SJCRH30 (cell line): ENCODE measurements at places on chromosomes 5 and 9.
A peak's percentile ranks its signal among the peaks of the same experiment; 100 is the strongest.

- DNase-seq = peak; percentile 85
These were observed 2.1 kb downstream of the MXD3 start for GRCh38 chr5:177309351-177310191.

- DNase-seq = peak; percentile 27
These were observed 77.8 kb upstream of the SPIN1 start for GRCh38 chr9:88310310-88310980.

DNA sequence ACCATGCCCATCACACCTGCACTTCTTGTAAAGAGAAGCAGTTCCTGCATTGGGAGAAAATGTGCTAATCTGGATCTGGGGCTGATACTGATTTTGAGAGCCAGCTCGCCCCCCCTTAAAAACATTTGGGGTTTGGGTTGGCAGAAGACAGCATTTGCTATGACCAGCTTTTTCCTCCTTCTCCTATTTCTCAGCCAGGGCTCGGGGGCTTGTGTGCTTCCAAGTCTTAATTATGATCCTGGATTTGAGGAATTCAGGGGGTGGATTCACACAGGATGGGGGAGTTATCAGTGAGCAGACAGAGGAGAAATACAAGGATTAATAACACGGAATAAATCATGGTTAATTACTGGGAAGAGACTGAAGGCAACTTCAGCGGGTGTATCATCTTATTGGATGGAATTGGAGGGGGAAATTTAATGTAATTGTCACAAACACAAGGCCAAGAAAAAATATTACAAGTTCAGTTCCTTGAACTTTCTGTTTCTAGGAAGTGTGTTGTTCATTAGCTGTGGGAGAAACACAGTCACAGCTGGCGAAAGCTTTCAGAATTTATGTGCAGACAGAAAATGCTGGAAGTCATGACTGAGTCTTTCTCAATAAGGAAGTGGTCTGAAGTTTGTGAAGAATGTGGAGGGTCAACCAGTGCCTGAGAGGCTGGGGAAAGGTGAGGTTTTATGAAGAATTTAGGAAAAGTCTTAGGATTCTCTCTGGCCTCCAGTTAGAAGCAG, 15.3 kb downstream of the C9orf152 start:
- DNase-seq = no peak

- DNase-seq = no peak
These were observed 126.4 kb downstream of the DOCK2 start for GRCh38 chr5:169763376-169764017.

DNA sequence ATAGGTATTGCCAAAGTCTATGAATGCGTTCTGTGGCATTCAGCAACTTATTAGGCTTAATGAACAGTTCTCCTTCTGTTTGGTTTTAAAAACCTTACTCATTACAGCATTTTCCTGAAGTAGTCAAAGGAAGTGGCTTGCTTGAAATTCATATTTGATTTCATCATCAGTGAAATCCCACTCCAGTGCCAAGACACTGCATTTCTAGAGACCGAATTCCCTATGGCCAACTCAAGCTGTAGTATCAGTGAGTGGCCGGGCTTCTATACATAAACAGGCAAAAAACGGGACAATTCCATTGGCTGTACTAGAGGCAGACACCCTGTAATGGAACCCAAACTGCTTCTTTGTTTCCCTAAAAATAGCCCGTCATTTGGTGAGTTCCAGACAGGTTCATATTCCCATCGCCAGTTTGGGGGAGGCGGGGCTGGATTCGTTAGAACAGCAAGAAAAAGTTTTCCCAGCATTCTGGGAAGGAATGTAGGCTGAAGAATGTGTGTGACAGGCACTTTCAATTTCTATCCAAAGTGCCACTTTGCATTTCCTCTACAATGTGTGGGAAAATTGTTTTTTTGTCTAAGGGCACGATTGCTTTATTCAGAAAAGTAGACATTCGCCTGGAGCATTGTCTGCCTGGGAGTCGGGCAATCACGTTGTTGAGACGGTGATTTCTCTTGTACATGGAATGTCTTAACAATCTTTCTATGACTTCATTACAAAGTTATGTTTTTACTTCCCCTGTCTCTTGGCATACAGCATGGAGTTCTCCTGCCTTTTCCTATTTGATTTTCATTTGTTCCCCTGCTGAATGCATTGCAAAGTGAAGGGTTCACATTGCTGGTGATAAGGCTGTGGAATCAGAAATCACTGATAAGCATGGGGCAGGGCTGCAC, 141.8 kb upstream of the MAST4 start:
- no peak for DNase-seq

DNA sequence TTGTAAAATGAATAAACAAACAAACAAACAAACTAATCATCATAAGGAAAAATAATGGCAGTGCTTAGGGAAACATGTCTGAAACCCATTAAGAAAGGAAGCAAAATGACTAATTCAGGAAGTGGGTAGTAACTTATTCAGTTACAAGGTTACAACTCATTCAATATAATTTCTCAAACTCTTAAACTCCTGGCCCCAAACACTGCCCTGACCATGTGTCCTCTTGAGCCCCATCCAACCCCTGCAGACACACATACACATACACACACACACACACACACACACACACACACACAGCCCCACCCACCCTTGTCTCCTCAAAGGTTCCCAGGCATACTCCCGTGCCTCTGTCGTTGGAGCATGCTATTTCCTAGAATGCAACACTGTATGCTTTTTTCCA, 193.9 kb downstream of the SEC61B start:
- DNase-seq = no peak

GRCh38 chr9:80144856-80145255, 573.1 kb downstream of the TLE4 start:
- no peak for DNase-seq

GRCh38 chr5:171920765-171921391, 85.6 kb downstream of the FBXW11 start:
- no peak for DNase-seq

- no peak for DNase-seq
These were observed 102.0 kb upstream of the TSLP start for GRCh38 chr5:110969502-110969901.

GRCh38 chr9:78559449-78559885, 262.5 kb downstream of the PSAT1 start:
- no peak for DNase-seq

GRCh38 chr5:80181618-80182211, 74.1 kb downstream of the SERINC5 start:
- no peak for DNase-seq

DNA sequence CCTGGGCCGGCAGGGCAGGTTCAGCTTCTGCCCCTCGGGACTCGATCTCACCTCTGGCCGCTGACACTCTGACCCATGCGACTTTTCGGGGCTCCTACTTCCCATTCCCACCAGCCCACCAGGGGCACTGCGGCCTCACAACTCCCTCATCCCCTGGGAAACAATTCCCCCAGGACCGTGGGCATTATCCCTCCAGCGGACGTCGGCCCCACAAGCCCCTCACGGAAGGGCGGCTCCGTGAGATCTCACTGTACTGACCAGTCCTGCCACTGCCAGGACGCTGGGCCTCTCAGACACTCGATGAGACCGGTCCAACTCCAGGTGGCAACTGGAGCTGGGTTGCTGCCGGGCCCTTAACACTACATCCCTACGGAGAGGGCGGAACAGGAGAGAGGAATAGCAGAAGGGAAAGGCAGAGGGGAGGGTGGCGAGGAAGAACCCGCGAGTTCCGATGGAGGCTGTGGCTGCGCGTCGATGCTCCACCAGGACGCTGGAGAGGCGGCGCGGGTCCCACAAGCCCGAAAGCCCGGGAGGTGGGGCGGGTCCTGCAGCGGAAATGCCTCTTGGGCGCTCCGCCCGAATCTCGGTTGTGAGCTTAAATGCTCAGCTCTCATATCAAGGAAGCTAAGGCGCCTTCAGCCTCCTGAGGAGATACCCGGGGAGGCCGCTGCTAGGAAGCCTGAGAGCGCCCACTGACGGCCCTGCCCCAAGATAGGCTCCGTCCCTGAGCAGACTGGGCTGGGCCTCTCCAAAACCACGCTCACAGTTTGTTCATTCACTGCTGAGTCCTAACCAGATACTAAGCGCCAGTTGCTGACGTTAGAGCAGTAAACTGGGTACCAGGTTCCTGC, 36.3 kb downstream of the VCP start:
- DNase-seq = no peak

- DNase-seq = no peak
These were observed 76.4 kb downstream of the MEGF10 start for GRCh38 chr5:127367029-127367428.

DNA sequence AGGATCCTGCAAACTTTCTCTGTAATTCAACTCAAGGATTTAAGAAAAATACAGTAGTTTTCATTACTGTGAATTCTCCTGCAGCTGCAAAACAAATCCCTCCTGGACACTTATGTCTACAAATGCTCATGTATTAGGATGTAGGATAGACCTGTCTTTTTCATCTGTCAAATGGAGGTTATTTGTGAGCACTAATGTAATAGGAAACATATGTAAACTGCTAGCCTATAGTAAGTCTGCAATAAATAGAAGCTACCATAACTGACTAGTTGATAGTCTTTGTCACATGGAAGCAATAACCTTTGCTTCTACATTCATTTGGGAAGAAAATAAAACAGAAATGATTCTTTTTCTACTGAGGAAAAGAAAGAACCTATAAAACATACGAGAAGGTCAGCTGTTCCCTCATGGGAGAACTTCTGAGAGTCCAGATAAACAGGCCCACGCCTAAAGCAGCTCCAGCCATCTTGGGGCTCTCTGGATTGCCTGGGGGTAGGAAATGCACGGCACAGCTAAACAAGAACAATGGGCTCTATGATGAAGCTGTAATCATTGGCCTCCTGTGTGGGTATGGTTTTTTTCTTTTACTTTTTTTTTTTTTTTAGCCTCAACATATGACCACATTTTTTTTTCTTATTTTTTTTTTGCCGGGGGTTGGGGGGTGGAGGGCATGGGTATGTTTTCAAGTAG, 6.2 kb downstream of the KCNV2 start:
- peak; percentile 91 for DNase-seq

DNA sequence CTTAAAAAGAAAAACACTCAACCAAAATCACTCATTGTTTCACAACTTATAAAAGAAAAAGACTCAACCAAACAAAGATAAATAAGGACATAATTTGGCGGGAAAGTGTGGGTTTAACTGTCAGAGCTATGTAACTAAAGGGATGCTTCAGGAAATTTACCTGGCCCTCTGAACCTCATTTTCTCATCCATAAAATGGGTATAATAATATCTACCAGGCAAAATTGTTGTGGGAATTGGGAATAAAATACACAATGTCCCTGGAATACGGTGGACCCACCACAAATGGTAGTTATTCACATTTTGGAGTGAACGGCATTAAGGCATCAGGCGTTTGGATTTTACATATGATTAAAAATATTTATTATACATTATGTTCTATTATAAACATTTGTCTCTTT, 228.5 kb upstream of the ANKRD55 start:
- DNase-seq = no peak

DNA sequence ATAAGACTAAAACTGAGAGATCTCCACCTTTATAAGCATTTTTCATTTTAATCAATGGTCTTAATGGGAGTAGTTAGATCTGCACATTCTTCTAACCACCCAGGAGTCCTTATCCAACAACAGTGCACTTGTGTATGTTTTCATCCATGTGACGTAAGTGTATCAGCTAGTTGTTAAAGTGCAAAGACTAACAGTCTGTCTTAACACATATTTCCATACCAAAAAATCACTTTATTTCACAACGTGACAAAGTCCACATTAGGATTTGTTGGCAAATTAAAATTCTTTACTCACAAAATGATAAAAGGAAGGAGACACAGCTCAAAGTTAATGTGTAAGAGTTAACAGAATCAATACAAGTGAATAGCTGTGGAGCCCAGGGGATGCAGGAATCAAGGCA, 1.9 kb upstream of the SMC2 start:
- no peak for DNase-seq

DNA sequence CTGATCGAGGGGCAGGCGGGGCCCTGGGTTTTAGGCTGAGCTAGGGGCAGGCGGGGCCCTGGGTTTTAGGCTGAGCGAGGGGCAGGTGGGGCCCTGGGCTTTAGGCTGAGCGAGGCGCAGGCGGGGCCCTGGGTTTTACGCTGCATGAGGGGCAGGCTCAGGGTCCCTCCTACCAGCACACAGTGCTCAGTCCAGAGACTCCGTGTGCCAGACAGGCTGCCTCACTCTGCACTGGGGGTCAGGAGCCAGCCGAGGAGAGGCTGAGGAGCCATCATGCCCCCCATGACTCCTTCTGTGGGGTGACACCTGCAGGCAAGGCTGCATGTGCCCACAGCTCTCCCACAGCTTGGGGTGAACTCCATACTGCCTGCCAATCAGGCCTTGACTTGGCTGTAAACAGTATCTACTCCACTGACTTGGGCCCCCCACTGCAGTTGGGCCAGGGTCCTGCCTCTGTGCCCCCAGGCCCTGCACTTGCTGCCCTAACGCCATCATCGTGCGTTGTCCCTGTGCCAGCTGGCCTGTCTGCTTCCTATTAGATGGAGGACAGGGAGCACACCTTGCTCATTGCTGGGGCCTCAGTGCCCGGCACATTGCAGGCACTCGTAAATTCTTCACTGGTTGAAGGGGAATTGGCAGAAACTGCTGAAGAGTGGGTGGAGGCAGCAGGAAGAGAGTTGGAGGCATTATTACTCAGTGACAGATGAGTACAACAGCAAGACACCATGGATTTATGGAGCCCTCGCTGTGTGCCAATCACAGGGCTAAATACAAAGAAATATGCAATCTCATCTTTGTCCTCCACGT, 78.6 kb downstream of the AMBP start:
- DNase-seq = no peak
